ENCODE measurements at places on chromosomes 11 and 22.
A peak's percentile ranks its signal among the peaks of the same experiment; 100 is the strongest.

- no peak for DNase-seq
These were observed 6.6 kb upstream of the GNAZ start for GRCh38 chr22:23063539-23064380.

DNA sequence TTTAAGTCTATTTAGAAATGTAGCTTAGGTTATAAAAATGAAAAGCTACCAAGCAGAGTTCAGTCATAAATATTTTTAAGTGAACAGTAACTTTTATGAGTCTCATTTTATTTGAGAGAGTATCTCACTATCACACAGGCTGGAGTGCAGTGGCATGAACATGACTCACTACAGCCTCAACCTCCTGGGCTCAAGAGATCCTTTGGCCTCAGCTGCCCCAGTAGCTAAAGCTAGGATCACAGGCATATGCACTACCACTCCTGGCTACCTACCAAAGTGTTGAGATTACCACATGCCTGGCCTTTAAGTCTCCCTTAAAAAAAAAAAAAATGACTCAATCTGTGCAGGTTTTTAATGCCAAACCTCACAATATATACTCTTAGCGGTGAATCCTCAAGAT lies 34.7 kb upstream of the CLNS1A start:
- DNase-seq = peak; percentile 98

- no peak for DNase-seq
These were observed 22.9 kb downstream of the RAB38 start for GRCh38 chr11:88152381-88152780.

DNA sequence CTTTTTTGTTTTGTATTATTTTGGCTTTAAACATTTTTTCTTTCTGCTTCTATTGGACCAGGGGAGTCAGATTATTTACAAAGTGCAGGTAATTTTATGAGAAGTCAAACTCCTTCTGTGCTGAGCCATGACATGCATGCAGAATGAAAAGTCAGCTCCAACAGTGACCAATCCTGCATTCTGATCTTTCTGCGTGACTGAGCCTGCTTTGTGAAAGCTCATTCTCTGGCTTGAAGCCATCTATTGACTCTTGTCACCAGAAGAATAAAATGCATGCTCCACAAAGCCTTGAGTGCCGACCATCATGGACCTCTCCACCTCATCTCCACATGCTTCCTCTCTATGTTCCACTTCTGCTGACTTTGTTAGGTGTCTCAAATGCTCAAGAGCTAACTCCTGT lies 50.2 kb downstream of the MIAT start:
- no peak for DNase-seq

DNA sequence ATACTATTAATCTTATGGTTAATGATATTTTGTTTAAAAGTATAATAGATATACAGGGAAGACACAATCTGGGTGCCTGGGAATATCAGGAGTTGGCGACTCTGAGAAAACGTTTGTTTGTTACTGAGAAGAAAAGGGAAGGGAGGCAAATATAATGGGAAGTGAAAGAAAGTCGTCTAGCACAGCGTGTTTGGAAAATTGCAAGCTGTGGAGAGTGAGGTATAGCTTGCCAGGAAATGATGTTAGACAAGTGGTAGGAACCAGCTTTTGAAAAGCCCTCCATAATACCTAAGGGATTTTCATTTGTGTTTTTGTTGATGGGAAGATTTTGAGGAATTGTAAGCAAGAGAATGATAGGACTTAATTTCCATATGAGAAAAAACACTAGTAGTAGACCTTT lies 322.2 kb downstream of the LUZP2 start:
- no peak for DNase-seq

DNA sequence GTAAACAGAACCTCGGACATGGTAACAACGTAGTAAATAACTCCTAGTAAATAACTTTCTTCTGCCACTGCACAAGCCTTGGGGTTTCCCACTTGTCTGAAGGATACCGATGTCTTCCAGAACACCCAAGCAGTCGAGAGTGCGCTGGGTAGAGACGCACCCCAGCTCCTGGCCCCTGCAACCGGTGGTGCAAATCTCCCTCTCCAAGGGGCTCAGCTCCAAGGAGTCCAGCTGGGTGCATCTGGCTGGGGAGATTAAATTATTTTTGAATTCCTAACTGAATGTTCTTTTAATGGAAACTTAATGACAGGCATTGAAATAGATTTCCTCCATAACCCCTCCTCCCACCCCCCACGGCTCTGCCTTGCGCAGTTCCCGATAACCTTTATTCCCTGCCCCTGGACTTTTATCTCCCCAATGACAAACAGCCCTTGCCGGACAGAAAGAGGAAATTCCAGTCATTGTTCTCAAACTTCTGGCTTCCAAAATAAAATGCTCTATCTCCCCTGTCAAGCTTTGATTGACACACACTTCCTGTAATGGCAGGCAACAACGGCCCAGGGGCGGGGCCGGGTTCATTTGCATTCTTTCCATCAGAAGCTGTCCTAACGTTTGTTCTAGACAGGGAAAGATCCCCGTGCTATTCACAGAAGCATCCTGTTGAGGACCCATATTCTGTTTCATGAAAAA lies 31.2 kb downstream of the KCNJ1 start:
- no peak for DNase-seq

DNA sequence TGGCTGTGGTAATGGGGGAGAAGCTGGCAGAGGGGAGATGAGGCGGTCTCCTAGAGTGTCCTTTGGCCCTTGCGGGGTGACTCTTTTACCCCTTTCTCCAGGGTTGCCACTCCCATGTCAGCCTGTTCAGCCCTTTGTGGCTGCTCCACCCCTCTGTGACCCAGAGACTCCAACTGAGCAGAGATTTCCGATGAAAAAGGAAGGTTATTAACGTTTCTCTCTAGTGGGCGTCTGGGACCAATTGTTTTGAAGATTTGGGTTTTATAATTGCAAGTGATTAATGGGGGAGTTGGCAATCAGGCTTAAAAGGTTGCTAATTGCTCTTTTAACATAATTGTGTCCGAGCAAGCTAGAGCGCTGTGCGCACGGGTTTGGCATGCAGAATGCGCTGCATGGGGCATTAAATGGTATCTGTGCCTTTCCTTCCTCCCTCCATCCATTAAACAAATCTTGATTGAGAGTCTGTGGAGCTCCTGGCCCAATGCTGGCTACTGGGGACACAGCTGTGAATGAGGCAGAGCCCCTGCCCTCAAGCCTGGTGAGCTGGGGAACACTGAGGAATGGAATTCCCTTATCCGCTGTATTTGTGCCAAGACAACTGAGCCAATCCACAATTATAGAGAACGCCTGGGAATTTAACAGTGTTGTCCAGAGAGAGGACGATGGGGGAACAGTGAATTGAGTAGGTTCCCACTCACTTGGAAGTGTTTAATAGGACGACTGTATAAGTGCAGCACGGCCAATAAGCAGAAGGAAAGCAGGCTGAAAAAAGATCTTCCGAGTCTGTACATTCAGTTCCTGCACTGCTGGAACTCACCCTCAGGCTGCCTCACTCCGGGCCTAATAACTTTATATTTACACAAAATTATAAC lies 295.9 kb downstream of the MIAT start:
- no peak for DNase-seq

- peak; percentile 53 for DNase-seq
These were observed 275.3 kb downstream of the C11orf87 start for GRCh38 chr11:109697140-109697843.

- no peak for DNase-seq
These were observed 4.2 kb downstream of the RNF215 start for GRCh38 chr22:30383061-30383460.

DNA sequence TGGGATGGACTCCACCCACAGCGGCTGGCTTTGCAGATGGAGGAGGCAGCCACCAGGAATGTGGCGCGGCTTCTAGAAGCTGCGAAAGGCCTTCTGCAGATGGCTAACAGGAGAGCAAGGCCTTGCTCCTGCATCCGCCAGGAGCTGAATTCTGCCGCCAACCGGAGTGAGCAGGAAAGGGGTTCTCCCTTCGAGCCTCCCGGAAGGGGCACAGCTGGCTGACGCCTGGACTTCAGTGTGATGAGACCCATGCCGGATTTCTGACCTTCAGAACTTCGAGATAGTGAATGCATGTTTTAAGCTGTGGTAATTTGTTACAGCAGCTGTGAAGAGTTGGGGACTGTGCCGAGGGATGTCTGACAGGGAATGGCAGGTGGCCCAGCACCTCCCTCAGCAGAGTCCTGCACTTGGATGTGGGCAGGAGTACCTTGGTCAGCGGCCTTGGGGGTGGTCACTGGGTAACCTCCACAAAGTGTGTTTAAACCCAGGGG lies 7.7 kb downstream of the TBC1D22A start:
- no peak for DNase-seq

- DNase-seq = peak; percentile 31
These were observed 935 bp downstream of the ZNF143 start for GRCh38 chr11:9461760-9462134.

DNA sequence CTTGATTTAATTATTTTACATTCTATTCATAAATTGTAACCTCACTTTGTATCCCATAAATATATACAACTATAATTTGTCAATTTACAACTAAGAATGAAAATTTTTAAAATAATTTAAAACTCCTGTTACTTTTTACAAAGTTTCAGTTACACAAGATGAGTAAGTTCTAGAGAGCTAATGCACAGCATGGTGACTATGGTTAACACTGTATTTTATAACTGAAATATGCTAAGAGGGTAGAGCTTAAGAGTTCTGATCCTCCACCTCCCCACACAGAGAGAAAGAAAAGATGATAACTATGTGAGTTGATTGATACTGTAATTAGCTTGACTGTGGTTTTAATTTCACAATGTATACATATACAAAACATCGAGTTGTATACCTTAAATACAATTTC lies 412.5 kb upstream of the DDI1 start:
- no peak for DNase-seq

DNA sequence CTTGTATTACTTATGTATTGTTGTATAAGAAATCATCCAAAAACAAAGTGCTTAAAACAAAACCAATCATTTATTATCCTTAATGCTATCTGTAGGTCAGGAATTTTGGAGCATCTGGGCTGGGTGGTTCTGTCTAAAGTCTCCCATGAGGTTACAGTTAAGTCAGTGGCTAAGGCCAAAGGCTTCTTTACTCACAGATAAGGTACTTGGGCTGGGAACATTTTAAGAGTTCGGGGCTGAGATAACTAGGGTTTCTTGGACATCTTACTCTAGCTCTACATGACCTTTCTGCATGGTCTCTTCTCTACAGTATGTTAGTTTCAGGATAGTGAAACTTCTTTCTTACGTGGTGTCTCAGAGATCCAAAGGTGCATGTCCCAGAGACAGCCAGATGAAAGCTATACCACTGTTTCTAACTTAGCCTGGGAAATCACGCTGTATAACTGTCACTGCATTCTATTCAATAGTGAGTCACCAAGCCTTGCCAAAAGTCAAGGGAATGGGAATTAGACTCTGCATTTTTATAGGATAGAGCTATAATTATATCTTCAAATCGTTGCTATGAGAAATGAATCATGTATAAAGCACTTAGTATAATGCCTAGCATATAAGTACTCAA lies 29.6 kb downstream of the SOX6 start:
- peak; percentile 7 for DNase-seq

DNA sequence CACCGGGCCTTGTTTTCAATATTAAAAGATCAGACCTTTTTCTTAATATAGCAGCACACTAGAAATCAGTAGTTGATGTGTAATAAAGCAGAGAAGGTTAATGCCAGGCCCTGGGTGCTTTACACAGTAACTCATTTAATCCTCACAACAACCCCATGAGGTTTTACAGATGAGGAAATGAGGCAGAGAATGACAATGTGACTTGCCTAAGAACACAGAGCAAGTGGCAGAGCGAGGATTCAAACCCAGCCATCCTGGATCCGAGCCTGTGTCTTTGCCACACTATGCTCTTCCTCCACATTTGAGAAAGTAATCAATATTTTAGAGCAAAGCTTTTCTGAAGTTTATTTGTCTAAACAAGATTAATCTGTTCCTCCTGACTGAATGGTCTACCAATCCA lies 7.2 kb downstream of the JAML start:
- DNase-seq = no peak

DNA sequence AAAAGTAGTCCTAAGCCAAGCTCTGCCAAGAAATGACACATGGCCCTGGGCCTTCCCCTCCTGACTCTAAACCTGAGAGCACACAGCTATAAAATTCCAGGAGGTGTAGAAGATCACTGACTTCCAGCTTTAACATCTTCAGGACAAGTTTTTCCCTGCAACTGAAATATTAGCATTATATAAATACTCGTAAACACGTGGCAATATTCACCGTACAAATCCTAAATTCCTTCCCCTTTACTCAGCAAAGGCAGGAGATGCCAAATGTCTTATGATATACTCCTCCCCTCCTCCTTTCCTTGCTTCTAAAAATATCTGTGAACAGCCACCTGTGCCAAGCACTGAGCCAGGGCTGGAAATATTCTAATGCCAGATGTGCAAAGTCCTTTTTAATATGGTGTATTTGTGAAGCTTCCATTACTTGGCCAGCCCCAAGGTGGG lies 194.0 kb downstream of the LARGE1 start:
- peak; percentile 34 for DNase-seq

DNA sequence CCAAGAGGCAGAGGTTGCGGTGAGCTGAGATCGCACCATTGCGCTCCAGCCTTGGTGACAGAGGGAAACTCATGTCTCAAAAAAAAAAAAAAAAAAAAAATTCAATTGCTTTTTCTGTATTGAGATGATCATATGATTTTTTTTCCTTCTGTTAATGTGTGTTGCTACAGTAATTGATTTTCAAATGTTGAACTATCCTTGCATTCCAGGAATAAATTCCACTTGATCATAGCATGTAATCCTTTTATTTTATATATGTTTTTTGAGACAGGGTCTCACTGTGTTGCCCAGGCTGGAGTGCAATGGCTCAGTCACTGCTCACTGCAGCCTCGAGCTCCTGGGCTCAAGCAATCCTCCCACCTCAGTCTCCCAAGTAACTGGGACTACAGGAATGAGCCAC lies 33.3 kb downstream of the MOV10L1 start:
- DNase-seq = no peak

- DNase-seq = peak; percentile 92
These were observed 26.4 kb downstream of the TXN2 start for GRCh38 chr22:36454916-36455570.

- DNase-seq = no peak
These were observed 1.5 kb downstream of the FEZ1 start for GRCh38 chr11:125494561-125494960.

DNA sequence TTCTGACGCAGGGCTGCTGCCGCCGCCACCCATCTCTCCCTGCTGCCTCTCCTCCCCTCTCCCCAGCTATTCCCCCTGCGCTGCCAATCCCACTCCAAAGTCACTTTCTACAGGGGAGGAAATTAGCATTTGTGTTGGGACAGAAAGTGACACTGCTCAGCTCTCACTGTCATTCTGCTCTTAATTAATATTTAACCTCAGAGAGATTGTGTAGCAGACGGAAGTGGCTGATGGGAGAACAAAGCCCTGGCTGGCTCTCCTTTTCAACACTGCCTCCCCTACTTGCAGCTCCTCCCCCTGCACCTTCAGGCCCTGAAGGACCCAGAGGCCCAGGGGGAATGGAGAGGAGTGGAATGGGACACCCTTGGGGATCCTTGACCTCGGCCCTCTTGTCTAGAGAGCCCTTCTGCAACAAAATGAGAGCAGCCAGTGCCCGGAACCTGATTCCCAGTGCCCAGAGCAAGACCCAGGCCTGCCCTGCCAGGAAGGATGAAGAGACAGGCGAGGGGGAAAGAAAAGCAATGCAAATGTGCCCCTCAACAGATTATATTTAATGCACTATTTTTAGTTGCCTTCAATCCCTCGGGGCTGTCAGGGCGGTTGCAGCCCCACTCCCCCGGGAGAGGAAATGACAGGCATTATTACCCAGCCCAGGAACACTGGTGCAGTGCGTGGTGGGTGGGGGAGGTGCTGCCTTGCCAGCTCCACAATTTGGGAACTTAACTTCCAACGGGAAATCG lies 14.6 kb upstream of the NRGN start:
- DNase-seq = no peak

Data from fibroblast of villous mesenchyme (primary cell).